ENCODE measurements at places on chromosomes 1 and 21.

DNA sequence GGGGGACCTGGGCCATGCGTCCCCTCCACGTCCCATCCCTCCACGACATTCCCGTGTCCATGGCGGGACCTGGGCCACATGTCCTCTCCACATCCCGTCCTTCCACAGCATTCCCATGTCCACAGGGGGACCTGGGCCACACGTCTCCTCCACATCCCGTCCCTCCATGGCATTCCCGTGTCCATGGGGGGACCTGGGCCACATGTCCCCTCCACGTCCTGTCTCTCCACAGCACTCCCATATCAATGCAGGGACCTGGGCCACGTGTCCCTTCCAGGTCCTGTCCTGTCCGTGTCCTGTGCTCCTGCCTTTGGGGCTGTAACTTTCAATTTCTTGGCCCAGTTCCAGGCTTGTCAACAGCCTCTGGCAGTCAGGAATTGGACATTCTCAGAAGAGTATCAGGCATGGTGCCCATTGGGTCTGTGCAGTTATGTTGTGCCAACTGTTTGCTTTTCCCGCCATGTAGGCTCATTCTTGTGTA is 47.1 kb downstream of the WNT9A start:
- no peak for DNase-seq

DNA sequence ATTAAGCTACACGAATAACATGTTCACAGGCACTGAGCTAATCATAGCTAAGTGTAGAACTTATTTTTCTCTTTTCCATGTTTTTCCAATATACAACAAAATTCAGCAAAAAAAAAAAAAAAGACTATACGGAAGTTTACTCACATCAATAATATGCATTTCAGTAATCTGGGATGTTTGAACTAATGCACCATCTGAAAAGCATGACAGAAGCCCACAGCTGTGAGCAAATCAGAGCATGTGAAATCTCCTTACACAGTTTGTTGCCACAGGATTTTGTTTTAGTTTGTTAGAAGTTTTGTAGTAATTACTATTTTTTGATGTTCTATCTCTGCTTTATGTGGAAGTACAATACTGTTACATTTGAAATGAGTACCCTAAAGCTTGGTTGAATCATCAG is 1051.7 kb downstream of the TTLL7 start:
- no peak for DNase-seq

DNA sequence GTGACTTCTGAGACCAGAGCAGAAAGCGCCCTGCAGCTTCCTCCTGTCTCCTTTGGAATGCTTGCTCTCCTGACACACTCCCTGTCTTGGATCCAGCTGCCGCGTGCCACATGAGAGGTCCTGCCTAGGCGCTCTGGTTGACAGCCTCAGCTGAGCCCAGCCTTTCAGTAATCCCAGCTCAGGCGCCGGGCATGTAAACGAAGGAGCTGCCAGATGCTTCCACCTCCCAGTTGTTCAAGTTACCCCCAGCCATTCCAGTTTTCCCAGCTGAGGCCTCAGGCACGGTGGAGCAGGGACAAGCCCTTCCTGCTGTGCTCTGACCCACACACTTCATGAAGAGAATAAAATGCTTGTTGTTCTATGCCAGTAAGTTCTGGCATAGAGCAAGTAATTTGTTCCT is 14.3 kb upstream of the CD34 start:
- DNase-seq = no peak

DNA sequence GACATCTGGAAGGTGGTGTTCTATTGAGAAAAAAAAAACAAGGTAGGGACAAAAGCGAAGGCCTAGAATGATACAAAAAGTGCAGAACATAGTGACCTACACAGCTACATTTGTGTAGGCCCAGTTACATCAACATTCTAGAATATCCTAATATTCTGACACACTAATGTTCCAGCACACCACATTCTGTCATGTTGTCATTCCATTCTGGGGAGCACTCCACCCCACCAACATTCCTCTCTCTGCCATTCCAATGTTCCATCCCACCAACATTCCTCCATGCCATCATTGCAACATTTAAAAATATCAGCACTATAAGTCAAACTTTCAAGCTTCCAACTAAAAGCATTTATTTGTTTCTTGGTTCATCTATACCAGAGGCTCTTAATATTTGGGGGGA is 28.5 kb downstream of the COA7 start:
- no peak for DNase-seq

DNA sequence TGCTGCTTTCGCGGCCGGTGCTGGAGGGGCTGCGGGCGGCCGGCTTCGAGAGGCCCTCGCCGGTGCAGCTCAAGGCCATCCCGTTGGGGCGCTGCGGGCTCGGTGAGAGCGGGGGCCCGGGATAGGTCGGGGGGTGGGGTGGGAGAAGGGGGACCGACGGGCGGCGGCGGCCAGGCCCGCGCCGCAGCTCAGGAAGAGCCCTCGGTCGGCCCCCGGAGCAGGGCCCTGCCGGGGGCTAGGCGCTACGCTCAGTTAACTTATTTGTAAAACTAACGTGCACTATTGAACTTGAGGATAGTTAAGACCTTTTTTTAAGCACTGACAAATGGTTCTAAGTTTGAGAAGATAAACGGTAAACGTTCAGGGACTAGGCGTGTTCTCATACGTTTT is 418 bp downstream of the DDX20 start:
- no peak for DNase-seq

DNA sequence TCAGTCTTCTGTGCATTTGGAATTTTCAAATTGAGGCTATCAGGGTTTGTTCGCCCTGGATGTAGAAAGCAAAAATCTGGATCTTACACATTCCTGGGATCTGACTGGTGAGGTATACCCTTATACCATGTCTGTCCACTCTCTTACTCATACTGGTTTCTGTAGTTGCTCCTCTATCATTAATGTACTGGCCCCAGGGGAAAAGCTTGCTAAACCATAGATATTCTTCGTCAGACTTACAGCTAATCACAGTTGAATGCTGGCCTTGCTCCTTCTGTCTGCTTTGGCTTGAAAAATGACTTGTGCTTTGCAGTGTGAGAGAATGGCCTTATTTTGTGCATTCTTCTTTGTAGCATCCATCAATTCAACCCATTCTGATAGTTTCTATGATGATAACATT is 30.5 kb downstream of the TBCE start:
- DNase-seq = no peak

DNA sequence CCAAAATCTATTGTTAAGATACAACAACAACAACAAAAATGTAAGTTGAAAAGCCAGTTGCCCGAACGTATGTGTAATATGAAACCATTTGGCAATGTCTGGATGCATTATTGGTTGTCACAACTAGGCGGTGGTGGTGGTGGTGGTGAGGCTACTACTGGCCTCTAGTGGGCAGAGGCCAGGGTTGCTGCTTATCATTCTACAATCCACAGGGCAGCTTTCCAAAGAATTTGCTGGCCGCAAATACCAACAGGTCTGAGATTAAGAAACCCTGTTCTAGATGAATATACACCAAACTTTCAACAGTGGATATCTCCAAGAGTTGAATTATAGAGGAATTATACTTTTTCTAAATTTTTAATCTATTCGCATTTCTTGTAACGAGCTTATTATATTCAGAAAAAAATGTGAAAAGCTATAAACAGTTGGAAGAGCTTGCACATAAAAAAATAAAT is 26.8 kb upstream of the ZNF697 start:
- no peak for DNase-seq

- no peak for DNase-seq
Observed at GRCh38 chr21:35204850-35205541, 155.9 kb upstream of the RUNX1 start.

- DNase-seq = no peak
Observed at GRCh38 chr1:3772715-3773571, at the start of gene SMIM1. Gene SMIM1 (plus strand): TSS chr1:3772749. CDS start chr1:3775374, 2,625 bp downstream.

- DNase-seq = no peak
Observed at GRCh38 chr1:156006666-156007376, 13.9 kb downstream of the SSR2 start.

DNA sequence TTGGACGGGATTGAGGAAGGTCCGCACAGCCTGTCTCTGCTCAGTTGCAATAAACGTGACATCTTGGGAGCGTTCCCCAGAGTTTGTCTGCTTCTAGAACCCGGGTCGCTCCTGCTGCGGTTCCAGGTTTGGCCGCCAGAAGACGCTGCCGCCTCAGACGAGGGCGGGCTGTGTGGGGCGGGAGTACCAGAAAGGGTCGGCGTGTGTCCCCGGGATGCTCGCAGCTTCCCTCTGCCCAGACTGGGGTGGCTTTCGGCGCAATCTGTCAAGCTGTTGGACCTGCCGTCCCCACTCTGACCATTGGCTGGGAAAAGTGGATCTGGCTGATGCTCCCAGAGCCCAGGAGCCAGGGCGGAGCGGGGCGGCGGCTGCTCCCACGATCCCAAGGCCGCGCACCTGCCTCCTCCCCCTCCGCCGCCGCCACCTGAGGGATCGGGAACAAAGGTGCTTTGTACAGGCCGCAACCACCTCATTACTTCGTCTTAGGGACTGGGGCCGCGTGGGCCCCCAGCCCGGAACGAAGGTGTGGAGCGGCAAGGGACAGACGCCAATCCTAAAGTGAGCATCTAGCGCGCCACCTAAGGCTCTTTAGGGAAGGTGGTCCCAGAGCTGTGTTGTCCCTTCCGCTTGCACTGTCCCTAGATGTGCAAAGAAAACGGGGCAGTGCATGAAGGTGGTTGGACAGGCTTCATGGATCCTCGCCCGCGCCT is 683 bp upstream of the EFNA4 start:
- no peak for DNase-seq

- no peak for DNase-seq
Observed at GRCh38 chr1:178028841-178029481, 59.1 kb upstream of the SEC16B start.

- no peak for DNase-seq
Observed at GRCh38 chr1:15707239-15707925, 23.3 kb downstream of the PLEKHM2 start.

- no peak for DNase-seq
Observed at GRCh38 chr1:170586321-170587252, 54.6 kb downstream of the GORAB start.

DNA sequence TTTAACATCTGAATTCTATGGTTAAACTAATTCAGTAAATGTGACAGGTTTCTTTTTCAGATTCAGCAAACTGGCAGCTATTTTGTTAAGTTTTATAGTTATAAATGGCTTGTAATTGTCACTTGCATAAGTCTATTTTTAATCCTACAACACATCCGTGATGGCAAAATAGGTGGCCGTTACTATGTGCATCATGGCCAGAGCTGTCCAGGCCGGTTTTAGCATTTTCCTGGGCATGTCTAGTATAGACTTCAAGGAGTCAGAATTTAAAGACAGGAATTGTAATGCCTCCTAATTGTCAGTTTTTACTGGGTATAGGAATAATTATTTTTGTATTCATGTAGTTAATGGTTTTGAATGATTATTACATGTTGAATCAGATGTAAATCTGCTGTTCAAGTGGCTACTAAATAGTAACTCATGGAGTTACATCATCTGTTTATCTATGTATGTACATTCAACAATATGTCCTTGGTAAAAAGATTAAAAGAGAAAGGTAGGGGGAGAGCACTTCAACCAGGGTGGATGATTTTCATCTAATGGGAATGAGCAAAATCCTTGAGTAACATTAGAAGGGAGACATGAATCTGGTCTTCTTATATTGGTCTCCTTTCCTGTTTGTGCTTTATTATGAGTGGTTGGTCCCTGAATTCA is 3.2 kb upstream of the B3GALT2 start:
- no peak for DNase-seq

GRCh38 chr1:76865696-76866286 is 1.5 kb upstream of the ST6GALNAC5 start:
- no peak for DNase-seq

GRCh38 chr1:118871582-118872171 is 116.5 kb downstream of the TBX15 start:
- no peak for DNase-seq

- no peak for DNase-seq
Observed at GRCh38 chr1:77060000-77060399, 159.2 kb downstream of the PIGK start.

DNA sequence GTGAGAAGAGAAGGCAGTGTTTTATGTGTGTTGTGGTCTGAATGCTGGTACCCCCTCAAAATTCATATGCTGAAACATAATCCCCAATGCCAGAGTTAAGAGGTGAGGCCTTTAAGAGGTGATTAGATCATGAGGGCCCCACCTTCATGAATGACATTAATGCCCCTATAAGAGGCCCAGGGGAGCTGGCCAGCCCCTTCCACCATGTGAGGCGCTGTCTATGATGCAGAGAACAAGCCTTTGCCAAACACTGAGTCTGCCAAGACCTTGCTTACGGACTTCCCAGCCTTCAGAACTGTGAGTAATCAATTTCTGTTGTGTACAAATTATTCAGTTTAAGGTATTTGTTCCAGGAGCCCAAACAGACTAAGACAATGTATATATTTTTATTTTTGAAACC is 20.2 kb downstream of the CAPZB start:
- no peak for DNase-seq

- DNase-seq = no peak
Observed at GRCh38 chr1:36874271-36875060, 159.8 kb downstream of the GRIK3 start.

GRCh38 chr1:30083800-30084464 is 639.5 kb downstream of the MATN1 start:
- no peak for DNase-seq

GRCh38 chr1:11333631-11334030 is 60.6 kb downstream of the UBIAD1 start:
- DNase-seq = no peak

GRCh38 chr1:119235120-119235519 is 94.7 kb upstream of the WARS2 start:
- DNase-seq = no peak

DNA sequence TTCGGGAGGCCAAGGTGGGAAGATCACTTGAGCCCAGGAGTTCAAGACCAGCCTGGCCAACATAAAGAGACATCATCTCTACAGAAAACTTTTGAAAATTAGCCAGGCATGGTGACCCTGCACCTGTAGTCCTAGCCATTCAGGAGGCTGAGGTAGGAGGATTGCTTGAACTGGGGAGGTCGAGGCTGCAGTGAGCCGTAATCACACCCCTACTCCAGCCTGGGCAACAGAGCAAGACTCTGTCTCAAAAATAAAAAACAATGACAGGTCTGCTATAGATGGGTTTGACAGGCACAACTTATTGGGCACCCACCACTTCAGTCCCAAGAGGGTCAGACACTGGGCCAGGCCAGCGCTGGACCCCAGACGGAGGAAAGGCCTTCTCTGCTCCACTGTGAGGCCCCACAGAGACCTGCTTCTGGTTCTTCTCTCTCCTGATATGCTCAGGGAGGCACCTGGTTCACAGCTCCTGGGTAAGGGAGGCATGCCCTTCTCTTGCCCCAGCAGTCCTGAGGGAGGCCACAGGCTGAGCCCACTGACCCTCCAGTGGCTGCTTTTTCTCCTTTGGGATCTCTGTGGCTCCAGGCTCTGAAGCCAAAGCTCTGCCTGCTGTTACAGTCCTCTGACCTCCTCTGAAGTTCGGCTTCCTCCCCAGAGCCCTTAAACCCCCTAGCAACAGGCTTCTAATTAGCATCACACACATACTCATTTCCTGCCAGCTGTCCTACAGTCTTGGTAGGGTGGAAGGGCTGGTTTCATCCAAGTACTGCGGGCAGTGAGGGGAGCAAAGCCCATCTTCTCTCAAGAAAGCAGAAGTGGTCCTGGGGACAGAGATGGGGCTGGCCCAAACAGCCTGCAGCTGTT is 14.4 kb downstream of the S100A16 start:
- DNase-seq = no peak

Data from stimulated activated CD8-positive, alpha-beta memory T cell treated with anti-CD3 and anti-CD28 coated beads, Interleukin-4, amount 100 ng/mL, for 4 hours (primary cell).